ENCODE measurements at places on chromosomes 7 and 10.

GRCh38 chr10:122849090-122849489 is 3.4 kb upstream of the CUZD1 start:
- DNase-seq, result no peak

GRCh38 chr10:26759008-26759407 is 61.5 kb downstream of the PDSS1 start:
- DNase-seq, result no peak

GRCh38 chr7:102424787-102425218 is 8.6 kb upstream of the ORAI2 start:
- DNase-seq, result no peak

- no peak for DNase-seq
Measured at GRCh38 chr7:98724591-98724990, 107.5 kb downstream of the NPTX2 start.

GRCh38 chr10:31321396-31321941 is 2.5 kb downstream of the ZEB1 start:
- DNase-seq, result no peak

Data from stimulated activated CD4-positive, alpha-beta T cell treated with anti-CD3 and anti-CD28 coated beads, Interleukin-1b, Interleukin-23, amount 100 ng/mL, for 1 hour (primary cell).